ENCODE measurements at places on chromosomes 5 and 9.

DNA sequence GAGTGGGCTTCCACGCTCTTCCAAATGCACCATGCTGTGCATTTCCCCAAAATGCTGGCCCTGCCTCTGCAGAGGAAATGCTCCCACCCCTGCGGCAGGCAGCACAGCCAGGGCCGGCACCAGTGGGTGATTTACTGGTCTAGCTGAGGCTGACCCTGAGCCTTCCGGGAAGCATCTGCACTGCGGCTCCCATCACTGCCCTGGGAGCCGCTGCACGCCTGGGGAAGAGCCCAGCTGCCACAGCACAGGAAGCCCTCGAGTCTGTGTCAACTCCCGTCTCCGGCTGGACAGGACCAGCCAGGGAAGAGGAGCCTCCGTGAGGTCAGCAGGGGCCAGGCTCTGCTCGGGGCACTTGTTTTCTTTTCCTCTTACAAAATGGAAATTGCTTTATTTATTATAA is 25.1 kb upstream of the EEIG1 start:
- peak; percentile 90 for DNase-seq

DNA sequence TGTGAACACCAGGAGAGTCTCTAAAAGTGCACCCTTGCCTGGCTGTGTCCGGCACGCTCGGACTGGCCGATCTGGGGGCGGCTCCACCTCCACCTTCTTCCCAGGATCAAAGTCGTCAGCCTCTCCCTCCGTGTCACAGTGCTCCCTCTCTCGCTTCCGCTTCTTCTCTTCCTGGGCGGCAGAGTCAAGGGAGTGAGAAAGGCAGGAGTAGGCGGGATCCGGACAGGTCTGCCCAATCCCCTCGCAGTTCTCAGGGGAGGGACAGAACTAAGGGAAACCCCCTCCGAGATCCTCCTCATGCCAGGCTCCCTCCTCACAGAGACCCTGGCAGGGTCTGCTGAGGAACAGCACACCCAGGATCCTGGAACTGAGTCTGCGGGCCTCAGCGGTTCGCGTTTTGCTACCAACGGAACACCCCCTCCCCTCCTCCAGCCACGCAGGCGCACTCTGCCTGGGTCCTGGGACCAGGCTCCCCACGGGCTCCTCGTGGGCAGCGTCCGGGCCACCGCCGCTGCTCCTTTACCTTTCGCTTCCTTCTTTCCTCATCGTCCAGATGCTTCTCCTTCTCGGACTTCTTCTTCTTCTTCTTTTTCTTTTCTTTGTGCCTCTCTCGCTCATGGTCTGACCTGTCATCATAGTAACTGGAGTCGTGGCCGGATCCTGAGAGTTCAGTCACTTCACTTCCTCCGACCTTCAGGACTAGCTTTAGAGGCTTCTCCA is 1.3 kb downstream of the BRD9 start:
- DNase-seq = peak; percentile 75

DNA sequence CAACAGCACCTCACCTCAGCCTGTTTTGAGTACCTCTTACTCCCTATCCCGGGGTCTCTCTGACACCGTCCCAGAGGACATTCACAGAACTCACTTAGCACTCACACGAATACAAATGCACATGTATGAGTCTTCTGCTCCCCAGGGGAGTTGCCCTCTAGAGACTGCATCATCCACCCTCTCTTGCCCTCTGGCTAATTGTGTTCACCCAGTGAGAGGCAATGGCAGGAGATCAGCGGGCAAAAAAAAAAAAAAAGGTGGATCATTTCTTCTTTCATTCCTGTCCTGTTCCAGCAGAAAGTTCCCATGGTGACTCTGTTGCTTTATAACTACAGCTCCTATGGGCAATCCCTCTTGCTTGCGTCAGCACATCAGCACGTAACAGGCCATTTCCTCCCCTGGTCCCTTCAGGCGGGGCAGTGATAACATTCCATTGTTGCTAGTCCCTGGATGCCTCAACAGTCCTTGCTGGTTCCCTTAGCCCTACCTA is 23.5 kb upstream of the SNX2 start:
- DNase-seq = no peak

GRCh38 chr5:137822158-137822764 is 45.4 kb upstream of the MYOT start:
- no peak for DNase-seq

DNA sequence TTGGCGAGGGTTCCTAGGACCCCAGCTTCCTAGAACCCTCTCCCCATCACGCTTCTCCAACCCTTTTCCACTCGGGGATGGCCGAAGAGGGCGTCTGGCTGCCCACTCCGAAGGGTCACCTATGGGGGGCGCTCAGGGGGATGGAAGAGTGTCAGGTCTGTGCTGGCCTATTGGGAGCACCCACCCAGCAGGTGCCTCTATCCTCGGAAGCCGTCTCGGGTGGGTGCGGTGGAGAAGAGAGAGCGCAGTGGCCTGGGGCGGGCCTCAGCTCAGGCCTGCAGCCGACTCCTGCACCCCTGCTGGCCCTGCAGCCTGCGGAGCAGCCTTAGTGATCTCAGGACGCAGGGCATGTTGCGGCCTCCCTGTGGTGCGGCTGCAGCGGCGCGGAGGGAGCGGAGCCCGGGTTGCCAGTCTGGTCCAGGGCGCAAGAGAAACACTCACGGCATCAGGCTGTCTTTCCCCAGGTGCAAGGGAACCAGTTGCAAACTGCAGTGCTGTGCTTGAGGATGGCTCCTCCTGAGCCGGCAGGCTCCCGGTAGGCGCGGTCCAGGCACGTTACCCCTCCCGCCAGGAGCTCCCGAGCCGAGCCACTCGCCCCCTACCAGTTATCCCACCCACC is 1.5 kb upstream of the IRX2 start:
- no peak for DNase-seq

Measured in spleen (tissue), 13 donors.